ENCODE measurements at places on chromosomes 1 and 21.

- H3K4me3 ChIP-seq, result no peak overlapping the region
- no peak overlapping the region for H3K27ac ChIP-seq
- no peaks in the 10 kb centered on the region for H3K4me1 ChIP-seq
- H3K27me3 ChIP-seq, result peaks cover 34% of the 10 kb centered on the region
- no peak for DNase-seq
These were observed 186.4 kb downstream of the MRPL39 start for GRCh38 chr21:25420831-25421230.

DNA sequence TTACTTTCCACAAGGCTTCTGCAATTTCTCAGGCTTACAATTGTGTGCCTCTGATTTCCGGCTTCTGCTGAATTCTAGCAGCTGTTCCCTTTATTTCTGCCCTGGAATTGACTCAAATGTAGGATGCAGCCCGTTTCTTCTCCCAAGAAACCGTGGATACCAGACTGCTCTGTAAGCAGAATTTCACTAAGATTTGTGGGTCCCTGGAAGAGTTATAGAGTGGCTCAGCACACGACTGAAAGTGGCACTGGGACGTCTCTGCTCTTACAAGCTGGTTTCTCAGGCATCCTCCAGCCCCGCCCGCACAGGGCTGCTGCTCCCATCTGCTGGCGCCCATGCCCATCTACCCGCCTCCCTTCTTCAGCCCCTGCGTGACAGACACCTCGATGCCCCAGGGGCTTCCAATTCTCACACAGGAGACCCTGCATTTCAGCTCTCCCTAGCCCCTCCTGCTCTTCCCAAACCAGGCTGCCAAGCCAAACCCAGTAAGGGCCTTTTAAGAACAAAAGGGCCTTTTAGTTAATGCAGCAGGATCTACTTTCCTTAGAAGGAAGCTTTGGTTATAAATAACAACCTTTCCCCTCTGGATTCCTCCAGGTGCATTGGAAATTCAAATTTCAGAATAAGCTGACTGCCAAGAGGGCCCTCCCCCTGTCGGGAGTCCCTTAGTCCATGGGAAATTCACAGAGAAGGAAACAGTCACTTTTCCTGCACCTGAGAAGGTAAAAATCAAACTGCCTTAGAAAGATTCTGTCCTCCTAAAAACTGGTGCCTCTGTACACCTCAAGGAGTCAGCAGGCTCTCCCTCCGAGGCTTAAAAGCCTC is 45.4 kb upstream of the TENT5B start:
- no peaks in the 10 kb centered on the region for H3K27me3 ChIP-seq
- H3K36me3 ChIP-seq, result no peaks in the 10 kb centered on the region
- no peak overlapping the region for H3K4me3 ChIP-seq
- DNase-seq, result no peak

DNA sequence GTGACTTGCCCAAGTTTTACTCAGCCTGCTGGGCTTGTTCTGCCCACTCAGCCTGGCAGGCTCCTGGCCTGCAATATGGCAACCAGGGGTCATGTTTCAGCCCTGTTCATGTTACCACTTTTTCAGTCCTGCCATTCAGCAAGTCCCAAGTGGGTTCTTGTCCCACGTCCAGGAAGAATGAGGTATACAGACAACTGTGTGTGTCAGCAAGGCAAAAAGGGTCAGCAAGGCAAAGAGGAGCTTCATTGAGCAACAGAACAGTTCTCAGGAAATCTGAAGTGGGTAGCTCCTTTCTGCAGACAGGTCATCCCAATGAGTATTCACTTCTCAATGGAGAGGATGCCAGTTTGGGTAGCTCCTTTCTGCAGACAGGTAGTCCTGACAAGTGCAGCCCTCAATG is 1233.3 kb upstream of the B3GALT2 start:
- no peak overlapping the region for H3K27ac ChIP-seq
- no peaks in the 10 kb centered on the region for H3K4me1 ChIP-seq

DNA sequence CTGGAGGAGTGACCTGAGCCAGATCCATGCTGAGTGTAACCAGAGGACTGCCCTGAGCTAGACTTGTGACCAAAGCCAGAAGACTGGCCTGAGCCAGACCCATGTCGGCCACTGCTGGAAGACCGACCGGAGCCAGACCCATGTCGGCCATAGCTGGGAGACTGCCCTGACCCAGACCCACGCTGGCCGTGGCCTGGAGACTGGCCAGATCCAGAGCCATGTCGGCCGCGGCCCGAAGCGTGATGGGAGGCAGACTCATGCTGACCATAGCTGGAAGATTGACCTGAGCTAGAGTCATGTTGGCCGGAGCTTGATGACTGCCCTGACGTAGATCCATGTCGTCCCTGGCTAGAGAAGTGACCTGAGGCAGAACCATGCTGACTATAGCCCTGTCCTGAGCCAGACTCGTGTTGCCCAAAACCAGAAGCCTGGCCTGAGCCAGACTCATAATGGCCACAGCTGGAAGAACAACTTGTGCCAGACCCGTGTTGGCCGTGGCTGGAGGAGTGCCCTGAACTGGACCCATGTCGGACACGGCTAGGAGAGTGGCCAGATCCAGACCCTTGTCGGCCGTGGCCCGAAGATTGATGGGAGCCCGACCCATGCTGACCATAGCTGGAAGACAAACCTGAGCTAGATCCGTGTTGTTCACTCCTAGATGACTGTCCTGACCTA is 5.1 kb downstream of the HRNR start:
- H3K36me3 ChIP-seq, result no peaks in the 10 kb centered on the region
- DNase-seq, result no peak
- no peaks in the 10 kb centered on the region for H3K4me1 ChIP-seq
- H3K27me3 ChIP-seq, result no peaks in the 10 kb centered on the region
- no peak overlapping the region for H3K4me3 ChIP-seq

DNA sequence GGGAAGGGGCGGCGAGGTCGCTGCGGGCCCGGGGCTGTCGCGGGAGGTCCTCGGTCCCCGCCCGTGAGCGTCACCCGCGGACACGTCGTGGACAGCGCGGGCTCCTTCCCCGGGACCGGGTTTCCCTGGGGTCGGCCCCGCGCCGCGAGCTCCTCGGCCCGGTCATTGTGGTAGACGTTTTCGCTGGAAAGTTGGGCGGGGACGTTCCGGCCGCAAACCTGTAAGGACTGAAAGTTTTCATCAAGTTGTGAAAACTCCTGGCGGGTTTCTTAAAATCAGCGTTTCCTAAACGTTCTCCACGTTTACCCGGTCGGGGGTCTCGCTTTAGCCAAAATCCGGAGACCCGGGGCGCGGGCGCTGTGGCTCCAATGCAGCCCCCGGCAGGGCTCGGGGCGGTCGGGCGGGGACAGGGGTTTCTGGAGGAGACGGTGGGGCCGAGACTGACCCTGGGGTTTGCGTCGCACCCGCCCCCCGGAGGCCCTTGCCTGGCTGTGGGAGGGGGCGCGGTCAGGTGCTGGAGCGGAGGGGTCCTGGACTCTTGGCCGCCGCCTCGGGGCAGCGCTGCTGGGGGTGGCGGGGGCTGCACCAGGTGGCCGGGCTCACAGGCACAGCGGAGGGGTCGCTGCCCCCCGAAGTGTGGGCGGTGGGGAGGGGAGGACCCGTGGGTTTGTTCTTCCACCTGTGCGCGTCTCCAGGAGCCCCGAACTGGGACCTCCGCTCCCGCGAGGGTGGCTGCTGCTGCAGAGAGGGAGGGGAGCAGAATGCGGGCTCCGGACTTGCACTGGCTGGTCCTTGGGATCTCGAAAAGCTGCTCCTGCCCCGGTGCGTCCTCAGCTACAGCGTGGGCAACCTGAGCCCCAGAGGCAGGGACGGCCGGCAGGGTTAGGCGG is 827 bp downstream of the PRKCZ start:
- peaks cover 4% of the 10 kb centered on the region for H3K36me3 ChIP-seq
- peak overlapping the region; percentile 66 for H3K4me3 ChIP-seq
- H3K27me3 ChIP-seq, result peaks cover 39% of the 10 kb centered on the region
- no peak overlapping the region for H3K27ac ChIP-seq
- DNase-seq, result peak; percentile 59
- peaks cover 15% of the 10 kb centered on the region for H3K4me1 ChIP-seq

DNA sequence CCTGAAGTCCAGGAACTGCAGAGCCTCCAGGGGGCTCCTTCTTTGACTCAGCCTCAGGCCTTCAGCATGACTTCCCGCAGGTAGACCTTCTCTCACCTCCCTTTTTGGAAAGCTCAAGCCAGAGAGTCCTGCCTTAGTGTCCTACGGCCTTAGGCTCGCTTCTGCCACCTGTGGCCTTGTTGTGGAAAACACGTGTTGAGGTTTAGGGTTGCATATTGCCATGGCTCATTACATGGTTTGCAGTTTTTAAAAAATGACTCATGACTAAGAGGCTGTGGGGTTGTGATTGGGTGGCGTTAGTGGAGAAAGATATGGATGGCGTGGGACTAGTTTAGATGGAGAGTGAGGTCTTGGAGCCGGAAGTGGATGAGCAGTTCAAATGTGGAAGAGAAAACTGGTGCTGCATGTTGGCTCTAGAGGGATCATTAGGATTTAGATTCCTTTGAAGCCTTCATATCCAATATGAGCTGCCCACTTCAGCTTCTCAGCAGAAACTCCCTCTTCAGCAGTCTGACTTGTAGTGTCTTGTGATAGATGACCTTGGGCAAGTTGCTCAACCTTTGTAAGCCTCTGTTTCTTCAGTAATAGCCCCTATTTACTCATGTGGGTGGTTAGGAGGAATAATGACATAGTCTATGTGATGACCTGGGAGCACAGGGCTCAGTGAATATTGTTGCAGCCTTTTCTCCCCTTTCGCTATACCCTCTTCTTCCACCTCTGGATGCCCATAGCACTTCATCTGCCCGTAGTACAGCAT is 6.5 kb upstream of the FGGY start:
- H3K36me3 ChIP-seq, result no peaks in the 10 kb centered on the region
- H3K4me1 ChIP-seq, result peaks cover 15% of the 10 kb centered on the region
- DNase-seq, result no peak
- no peak overlapping the region for H3K4me3 ChIP-seq

GRCh38 chr1:247047702-247048101 is 30.9 kb downstream of the ZNF670 start:
- H3K36me3 ChIP-seq, result peaks cover 67% of the 10 kb centered on the region
- H3K27me3 ChIP-seq, result no peaks in the 10 kb centered on the region
- DNase-seq, result no peak

- peaks cover 22% of the 10 kb centered on the region for H3K36me3 ChIP-seq
- peaks cover 5% of the 10 kb centered on the region for H3K4me1 ChIP-seq
- no peak overlapping the region for H3K27ac ChIP-seq
- H3K4me3 ChIP-seq, result no peak overlapping the region
- H3K27me3 ChIP-seq, result no peaks in the 10 kb centered on the region
- DNase-seq, result no peak
These were observed 189.8 kb downstream of the CLIC6 start for GRCh38 chr21:34858559-34858958.

GRCh38 chr1:231724041-231724440 is 97.5 kb downstream of the DISC1 start:
- H3K27ac ChIP-seq, result no peak overlapping the region
- DNase-seq, result no peak
- peaks cover 3% of the 10 kb centered on the region for H3K4me1 ChIP-seq
- H3K36me3 ChIP-seq, result peaks cover 1% of the 10 kb centered on the region
- no peak overlapping the region for H3K4me3 ChIP-seq

DNA sequence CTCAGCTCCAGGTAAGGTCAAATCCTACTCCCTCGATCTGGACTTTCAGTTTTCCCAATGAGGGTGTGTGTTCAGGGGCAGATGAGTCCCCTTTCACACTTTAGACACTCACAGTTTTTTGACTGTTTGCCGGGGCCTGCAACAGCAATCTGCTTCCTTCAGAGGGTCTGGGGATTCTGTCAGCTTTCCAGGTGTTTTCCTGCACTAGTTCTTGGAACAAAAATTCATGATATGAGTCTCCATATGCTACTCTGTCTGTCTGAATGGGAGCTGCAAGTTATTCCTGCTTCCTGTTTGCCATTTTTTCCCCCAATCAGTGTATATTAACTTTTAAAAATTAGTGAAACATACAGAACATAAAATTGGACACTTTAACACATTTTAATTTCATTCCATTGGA is 24.3 kb downstream of the CYP4B1 start:
- no peak for DNase-seq
- no peak overlapping the region for H3K27ac ChIP-seq
- peaks cover 9% of the 10 kb centered on the region for H3K27me3 ChIP-seq
- H3K4me1 ChIP-seq, result no peaks in the 10 kb centered on the region
- H3K4me3 ChIP-seq, result no peak overlapping the region

DNA sequence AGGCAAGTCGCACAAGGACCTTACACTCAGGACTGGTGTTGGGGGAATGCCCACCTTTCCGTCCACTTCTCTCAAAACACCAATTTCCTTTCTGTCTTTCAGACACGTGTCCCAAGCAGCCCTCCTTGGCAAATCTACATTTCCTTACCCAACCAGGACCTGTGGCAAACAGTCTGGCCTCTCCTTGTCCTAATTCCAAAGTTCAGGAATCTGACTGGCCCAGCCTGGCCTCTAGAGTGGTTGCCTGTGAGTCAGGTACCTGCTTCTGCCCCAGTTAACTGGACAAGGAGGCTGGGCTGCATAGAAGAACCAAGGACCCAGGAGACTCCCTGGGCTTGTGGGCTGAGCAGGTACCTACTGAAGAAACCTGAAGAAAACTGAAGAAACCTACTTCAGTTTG is 34.3 kb upstream of the CITED4 start:
- peaks cover 23% of the 10 kb centered on the region for H3K4me1 ChIP-seq
- no peak overlapping the region for H3K4me3 ChIP-seq
- no peak for DNase-seq
- H3K27ac ChIP-seq, result no peak overlapping the region
- peaks cover 8% of the 10 kb centered on the region for H3K36me3 ChIP-seq

DNA sequence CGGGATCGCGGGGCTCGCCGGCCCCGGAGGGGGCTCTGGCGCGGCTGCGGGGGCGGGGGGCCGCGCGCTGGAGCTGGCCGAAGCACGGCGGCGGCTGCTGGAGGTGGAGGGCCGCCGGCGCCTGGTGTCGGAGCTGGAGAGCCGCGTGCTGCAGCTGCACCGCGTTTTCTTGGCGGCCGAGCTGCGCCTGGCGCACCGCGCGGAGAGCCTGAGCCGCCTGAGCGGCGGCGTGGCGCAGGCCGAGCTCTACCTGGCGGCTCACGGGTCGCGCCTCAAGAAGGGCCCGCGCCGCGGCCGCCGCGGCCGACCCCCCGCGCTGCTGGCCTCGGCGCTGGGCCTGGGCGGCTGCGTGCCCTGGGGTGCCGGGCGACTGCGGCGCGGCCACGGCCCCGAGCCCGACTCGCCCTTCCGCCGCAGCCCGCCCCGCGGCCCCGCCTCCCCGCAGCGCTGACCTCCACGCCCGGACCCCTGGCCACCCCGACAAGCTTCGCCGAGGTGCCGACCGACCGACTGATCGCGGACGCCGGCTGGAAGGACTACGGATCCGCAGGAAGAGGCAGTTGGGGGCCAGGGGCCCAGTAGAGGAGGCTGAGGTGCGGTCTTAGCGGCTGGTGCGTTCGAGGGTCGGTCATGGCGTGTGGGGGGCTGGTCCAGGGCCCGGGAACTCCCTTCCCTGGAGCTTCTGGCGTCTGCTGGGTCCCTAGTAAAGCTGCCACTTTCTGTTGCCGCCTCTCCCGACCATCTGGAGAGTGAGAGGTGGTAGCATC is 711 bp downstream of the TRNP1 start:
- peaks cover 43% of the 10 kb centered on the region for H3K27me3 ChIP-seq
- DNase-seq, result no peak
- peak overlapping the region; percentile 85 for H3K27ac ChIP-seq
- peaks cover 58% of the 10 kb centered on the region for H3K4me1 ChIP-seq
- H3K4me3 ChIP-seq, result peak overlapping the region; percentile 77

GRCh38 chr21:21216047-21216446 is 217.8 kb downstream of the NCAM2 start:
- H3K36me3 ChIP-seq, result peaks cover 2% of the 10 kb centered on the region
- H3K4me3 ChIP-seq, result no peak overlapping the region
- no peaks in the 10 kb centered on the region for H3K4me1 ChIP-seq
- H3K27me3 ChIP-seq, result no peaks in the 10 kb centered on the region
- H3K27ac ChIP-seq, result no peak overlapping the region
- no peak for DNase-seq

All from mesothelial cell of epicardium (in vitro differentiated cells).